ENCODE measurements at places on chromosomes 4 and X.

DNA sequence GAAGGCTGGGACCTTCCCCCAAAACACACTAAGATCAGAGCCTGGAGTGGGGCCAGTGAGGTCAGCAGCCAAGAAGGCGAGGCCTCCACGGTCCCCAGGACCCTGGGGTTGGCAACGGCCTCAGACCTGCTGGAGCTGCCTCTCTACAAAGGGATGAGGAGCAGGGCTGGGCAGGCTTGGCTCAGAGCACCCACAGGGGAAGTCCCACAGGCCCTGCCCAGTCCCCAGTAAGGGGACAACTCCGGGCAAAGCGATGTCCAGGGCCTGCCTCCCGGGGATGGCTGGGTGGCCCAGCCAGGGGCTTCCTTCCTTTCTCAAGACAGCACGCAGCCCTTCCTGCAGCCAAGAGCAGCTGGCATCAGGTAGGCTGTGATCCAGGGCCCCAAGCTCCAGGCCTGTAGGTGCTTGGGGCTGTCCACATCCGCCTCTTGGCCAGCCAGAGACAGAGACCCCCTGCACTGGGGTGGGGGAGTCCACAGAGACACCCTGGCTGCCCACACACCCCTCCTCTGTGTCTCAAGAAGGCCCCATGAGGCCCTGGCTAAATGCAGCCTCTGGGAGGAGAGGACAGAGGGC, 5.7 kb downstream of the MXD4 start:
- peak; percentile 3 for DNase-seq

DNA sequence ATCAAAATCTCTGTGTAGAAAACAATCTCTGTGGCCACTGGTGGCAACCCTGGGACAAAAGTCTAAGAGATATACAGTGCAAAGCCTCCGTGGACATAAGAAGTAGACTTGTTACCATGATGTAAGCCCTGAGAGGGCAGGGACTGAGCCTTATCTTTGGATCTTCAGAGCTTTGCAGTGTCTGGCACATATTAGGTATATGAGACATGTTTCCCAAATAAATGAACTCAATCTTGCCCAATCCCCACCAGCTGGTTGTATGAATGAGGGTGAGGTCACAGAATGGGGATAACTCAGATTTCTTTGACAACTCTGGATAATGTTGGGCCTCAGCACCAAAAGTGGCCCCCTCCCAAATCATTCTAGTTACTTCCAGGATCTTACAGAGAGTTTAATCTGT, 511.4 kb upstream of the DIPK2B start:
- no peak for DNase-seq

GRCh38 chr4:183618681-183619080, 40.3 kb downstream of the RWDD4 start:
- DNase-seq = no peak

- DNase-seq = no peak
Measured at GRCh38 chr4:97548943-97549583, 594.2 kb downstream of the STPG2 start.

- DNase-seq = no peak
Measured at GRCh38 chr4:73066445-73066844, 3.1 kb downstream of the COX18 start.

GRCh38 chr4:40550196-40550595, 79.5 kb downstream of the RBM47 start:
- no peak for DNase-seq

DNA sequence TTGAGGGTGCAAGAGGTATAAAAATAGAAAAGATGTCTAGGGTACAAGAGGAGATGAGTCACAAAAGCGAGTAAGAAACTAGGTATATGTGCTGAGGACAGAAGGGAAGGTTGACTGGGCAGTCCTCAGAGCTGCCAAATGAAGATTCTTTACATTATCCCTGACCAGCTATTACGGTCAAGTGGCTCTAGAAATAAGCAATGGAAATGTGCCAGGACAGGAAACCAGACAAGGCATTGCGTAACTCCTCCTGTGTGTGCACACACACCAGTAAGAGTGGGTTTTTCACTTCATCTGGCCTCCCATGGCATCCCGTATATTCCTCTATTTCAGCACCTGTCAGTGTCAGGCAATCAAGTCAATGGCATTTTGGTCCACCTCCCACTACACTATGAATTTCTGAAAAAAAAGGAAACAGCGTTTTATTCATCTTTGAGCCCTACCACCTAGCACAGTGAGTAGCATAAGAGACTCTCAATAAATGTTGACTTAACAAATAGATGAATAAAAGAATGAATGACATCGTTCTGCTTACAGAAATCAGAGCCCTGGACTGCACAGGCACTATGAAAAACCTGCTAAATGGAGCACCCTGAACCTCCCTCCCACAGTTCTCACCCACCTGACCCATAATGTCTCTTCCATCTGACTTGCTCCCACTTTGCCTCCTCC, 62.6 kb upstream of the KLF3 start:
- no peak for DNase-seq

DNA sequence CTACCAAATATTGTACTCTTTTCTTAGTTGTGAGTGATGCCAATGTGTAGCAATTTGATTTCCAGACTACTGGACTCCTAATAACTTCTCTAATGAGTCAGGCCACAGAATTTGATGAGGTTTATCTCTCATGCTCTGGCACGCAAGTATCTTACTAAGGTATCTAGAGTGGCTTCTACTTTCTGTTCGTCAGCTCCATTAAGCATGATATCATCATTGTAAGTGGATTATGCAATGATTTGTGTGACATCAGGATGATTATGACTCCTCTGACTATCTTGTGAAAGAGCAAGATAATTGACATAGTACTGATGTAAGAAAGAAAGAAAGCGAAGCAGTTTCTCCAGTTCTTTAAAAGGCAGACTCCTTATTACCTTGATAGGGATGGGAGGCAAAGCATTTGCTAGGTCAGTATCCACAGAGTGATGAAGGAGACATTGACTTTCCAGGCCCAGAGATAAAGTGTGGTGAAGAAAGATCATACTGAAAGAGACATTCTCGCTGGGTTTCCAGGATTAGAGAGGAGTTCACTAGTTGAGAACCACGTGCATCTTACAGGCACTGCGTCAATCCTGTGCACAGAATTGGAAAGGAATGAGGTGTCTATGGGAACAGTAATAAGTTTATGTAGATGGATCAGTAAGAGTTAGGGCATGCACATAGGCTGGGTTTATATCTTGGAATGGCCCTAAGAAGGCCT, 161.9 kb upstream of the STK26 start:
- no peak for DNase-seq
